ENCODE measurements at places on chromosomes 5 and 9.
A peak's percentile ranks its signal among the peaks of the same experiment; 100 is the strongest.

GRCh38 chr9:36398745-36399144 lies 1.3 kb downstream of the RNF38 start:
- no peak for DNase-seq

DNA sequence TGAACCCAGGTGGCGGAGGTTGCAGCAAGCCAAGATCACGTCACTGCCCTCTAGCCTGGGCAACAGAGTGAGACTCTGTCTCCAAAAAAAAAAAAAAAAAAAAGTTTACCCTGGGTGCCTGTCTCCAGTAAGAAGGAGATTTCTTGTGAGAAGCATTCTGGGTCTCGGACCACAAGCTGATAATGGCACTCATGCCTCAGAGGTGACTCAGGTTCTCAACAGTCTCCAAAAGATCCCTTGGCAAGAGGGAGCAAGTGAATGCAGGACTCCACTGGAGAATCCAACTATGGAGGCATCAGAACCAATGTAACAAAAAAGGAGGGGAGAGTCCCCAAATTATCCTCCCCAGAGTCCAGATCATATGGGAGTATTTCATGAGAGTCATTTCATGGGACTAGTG lies 106.0 kb upstream of the LRRTM2 start:
- no peak for DNase-seq

DNA sequence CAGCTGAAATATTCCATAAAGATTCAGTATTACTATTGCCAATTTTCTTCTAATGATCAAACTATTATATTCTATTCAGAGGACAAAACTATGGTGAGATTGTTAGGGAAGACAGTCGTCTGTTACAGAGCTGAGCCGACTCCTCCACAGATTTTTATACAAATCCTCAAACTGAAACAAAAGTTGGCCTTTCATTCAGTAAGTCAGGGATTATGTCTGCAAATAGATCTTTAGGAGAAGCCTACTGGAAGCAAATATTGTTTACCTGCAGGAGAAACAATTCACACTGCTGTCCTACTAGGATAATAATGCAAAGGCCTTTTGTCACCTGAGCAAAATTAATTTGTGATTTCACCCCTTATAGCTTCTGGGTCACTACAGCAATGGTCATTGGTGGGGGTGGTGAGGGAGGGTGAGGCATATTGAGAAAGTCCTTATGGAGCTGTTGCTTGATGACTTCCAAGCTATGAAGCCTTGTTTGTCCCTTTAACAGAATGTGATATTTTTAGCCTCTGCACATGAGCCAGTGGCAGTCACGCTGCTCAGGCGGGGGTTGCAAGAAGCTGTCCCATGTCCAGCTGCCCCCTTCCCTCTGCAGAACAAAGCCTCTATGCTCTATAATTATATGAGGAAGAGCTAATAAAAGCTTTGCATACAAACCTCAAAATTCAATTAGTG lies 200.5 kb upstream of the KLF9 start:
- no peak for DNase-seq

GRCh38 chr5:116766470-116766947 lies 191.9 kb upstream of the SEMA6A start:
- no peak for DNase-seq

- no peak for DNase-seq
These were observed 618.7 kb downstream of the TLE1 start for GRCh38 chr9:81070689-81071088.

DNA sequence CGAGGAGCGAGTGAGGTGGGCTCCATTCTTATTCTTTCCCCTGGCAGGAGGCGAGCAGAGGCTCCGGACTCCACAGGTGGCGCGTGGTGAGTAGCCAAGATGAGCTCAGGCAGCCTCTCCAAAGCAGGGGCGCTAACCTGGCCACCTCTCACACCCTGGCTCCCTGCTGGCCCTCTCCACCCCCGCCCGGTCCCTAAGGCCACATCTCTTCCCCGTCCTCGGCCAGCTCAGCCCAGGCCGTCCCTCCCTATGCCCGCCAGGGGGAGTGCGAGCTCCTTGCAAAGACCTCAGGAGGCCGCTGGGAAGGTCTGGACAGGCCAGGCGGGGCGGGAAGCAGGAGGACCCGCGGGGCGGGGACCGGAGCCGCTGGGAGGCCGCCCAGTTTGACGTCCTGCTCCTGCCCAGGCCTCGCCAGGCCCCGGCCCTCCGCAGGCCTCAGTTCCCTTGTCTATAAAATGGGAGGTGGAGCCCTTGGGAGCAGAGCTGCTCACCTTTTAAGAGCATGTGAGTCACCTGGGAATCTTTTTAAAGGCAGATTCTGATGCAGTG lies 46.3 kb upstream of the GGTA1 start:
- DNase-seq: peak; percentile 35

GRCh38 chr5:59597690-59598546 lies 295.6 kb downstream of the PDE4D start:
- DNase-seq: no peak

DNA sequence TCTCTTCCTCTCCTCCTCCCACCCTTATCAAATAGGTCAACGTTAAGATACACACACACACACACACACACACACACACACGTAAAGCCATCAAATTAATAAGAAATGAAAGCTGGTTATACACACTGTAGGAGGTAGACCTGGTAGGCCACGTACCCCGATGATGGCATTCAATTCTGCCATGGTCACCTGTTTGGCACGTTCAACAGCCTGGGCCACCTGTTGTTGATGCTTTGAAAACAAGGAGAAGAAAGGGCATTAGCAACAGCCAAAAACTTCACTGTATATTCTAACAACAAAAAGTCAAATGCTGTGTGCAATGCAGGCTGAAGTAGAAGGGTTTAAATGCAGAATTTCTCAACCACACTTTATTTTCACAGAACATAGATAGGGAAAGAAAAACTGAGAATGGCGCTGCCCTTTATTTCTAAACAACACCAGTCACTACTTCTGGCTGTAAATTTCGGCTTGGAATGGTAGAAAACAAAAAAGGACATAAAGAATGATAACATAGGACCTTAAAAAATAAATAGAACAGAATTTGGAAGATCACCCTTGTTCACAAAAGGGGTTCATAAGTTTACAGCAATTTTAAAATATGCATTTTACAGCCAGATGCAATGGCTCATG lies 37.2 kb downstream of the TLE1 start:
- no peak for DNase-seq

DNA sequence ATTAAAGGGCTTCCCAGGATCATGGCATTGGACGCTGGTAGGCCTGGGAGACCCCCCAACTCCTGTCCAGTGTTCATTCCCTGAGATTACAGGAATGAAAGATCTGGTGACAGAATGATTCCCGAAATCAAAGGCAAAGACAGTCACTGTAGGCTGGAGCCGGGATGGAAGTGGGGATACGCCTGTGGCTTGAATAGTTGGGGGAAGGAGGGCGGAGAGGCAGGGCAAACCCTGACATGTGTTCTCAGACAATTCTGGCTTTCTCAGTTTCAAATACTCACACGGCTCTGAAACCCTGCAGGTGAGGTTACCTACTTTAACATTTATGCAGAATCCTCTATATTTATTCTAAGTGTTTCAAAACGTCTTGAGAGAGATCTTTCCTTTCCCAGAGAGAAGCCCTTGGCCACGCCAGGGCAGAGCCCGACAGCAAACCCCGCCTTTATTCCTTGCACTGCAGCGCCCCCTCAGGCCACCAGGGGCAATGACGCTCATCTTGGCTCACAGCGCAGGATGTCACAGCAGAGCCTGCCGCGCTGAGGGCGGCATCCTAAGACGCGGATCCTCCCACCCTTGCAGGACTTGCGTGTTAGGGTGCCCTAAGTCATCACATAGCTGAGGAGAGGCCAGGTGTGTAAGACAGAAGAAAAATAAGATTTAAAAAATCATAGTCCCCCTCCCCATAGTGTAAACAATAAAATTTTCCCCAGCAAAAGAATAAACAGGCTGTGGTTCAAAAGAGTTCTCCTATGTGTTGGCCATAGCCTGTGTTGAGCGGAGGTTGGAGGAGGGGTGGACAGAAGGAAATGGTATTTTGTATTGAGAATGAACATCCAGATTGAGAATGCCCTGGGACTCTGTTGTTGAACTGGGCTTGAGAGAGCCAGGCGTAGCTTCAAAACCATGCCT lies 284.5 kb downstream of the NTRK2 start:
- DNase-seq: no peak

DNA sequence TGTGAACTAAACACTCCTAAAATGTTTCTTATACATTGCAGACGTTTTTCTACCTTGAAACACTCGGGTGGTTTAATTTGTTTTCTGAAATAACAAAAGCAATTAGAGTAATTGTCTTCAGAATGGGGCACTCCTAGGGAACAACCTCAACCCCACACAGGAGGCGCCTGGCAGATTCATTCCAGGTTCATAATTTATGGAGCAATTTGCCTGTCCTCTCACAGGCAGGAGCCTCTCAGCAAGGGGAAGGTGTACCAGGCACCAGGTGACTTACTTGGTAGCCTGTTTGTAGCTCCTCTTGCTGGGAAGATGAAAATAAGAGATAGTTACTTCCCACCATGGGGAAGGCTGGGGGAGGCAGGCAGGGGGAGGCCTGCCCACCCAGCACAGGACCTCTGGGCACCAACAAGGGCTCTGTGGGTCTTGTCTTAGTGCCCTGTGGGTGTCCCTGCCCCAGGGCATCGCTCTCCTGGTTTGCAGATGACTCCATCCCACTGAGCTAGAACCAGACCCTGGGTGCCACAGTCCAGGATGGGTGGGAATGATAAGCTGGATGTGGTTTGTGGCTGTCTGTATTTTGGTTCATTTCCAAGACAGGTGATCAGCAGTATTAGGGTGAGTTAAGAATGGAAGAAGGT lies 144.4 kb downstream of the FSTL4 start:
- DNase-seq: no peak

DNA sequence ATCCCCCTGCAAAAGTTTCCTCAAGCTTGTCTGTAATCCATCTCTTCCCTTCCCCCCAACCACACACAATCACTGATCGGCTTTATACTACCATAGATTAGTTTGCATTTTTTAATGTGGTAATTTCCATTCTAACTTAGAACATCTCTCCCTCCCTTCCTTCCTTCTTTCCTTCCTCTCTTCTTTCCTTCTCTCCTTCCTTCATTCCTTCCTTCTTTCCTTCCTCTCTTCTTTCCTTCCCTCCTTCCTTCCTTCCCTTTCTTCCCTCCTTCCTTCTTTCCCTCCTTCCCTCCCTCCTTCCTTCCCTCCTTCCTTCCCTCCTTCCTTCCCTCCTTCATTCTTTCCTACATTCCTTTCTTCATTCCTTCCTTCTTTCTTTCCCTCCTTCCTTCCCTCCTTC lies 166.2 kb upstream of the MSX2 start:
- no peak for DNase-seq

DNA sequence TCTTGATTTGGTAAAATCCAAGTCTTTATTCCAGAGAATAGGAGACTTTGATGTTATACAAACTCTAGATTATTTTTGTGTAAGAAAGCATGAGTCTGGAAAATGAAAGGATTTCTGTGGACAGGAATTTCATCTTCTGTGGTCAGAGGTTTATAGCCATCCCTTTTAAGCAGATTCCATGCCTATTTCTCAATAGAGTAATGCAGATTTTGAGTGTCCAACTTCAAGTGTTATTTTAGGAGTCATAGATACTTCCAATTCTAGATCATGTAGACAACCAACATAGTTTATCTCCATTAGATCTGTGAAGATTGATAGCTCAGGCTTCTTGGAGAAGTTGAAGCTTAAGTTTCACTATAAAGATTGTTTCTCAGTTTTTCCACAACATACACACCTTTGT lies 379.7 kb downstream of the PSAT1 start:
- DNase-seq: no peak

DNA sequence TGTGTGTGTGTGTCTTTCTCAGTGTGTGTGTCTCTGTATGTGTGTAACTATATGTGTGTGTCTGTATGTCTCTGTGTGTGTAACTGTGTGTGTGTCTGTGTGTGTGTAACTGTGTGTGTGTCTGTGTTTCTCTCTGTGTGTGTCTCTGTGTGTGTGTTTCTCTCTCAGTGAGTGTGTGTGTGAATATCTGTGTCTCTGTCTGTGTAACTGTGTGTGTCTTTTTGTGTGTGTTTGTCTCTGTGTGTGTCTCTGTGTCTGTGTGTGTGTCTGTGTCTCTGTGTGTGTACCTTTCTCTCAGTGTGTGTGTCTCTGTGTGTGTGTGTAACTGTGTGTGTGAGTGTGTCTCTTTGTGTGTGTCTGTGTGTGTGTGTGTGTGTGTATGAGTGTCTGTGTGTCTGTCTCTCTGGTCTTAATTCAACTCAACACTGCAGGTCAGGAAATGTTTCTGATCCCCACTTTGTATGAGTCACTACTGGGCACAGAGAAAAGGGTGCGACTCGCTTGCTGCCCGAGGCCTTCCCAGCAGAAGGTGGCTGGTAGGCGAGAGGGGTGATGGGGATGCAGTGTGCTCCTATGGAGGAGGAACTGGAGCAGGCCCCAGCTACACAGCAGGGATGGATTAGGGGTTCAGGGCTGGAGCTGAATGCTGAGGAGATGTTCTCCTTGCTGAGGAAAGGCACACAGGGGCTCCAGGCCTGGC lies 52.1 kb downstream of the NSG2 start:
- no peak for DNase-seq

GRCh38 chr9:124281931-124282371 lies 24.2 kb downstream of the NEK6 start:
- no peak for DNase-seq
